NCI-H1092 (cell line): ENCODE measurements at places on chromosomes 2 and 18.

DNA sequence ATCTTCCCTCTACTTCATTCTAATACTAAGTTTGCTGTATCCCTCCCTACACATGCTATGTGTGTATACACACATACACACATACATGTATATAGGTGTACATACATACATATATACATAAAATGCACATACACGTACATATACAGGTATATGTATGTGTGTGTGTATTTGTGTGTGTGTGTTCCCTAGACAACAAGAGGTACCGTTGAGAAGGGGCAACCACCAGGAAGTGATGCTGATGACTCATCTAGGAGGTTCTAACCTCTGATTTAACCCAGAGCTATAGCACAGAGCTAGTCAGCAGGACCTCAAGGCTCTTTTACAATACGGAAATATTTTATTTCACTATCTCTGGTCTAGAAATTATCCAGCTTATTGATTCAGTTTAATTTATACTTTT, 139.2 kb downstream of the LAMA3 start:
- DNase-seq = no peak

DNA sequence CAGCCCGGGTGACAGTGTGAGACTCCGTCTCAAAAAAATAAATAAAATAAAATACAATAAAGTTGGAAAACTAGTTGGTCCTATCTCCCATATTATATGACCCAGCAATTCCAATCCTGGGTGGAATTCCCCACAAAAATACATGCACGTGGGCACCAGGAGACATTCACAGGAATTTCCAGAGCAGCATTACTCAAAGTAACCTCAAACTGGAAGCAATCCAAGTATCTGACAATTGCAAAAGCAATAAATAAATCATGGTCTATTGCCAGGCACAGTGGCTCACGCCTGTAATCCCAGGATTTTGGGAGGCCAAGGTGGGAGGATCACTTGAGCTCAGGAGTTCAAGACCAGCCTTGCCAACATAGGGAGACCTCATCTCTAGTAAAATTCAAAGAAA, 101.2 kb upstream of the MAP4K4 start:
- no peak for DNase-seq

GRCh38 chr2:152054593-152054992, 44.3 kb downstream of the CACNB4 start:
- DNase-seq = no peak

DNA sequence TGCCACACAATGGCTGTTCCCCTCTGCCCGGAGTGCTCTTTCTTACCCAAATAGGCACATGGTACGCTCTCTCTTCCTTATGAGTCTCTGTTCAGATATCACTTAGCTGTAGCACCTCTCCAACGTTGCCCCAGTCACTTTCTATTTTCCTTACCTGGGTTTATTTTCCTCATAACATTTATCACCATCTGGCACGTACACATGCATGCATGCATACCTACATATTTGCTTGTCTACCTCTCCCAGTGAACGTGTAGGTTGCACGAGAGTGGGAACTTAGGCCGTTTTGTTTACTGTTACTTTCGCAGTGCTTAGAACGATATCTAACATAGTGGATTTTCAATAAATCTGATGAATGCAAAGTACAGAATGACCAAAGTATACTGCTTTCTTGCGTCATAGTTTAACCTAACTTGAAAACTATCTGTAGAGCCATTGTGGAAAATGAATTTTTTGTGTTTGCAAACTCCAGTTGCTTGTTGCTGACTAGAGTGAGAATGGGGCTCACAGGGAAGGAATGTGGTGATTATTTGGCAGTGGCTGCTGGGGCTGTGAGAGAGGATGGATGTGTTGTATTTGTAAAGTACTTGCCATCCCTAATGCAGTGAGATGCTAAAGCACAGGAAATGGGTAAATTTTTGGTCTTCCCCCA, 47.1 kb downstream of the ACSL3 start:
- DNase-seq = no peak

GRCh38 chr2:182366628-182367027, 60.2 kb downstream of the PDE1A start:
- peak; percentile 6 for DNase-seq

GRCh38 chr2:10477443-10478297, 29.5 kb upstream of the ODC1 start:
- DNase-seq = no peak

GRCh38 chr2:101403745-101404144, 16.4 kb upstream of the CREG2 start:
- DNase-seq = no peak

- DNase-seq = no peak
Observed at GRCh38 chr2:30185178-30185577, 38.4 kb downstream of the YPEL5 start.

DNA sequence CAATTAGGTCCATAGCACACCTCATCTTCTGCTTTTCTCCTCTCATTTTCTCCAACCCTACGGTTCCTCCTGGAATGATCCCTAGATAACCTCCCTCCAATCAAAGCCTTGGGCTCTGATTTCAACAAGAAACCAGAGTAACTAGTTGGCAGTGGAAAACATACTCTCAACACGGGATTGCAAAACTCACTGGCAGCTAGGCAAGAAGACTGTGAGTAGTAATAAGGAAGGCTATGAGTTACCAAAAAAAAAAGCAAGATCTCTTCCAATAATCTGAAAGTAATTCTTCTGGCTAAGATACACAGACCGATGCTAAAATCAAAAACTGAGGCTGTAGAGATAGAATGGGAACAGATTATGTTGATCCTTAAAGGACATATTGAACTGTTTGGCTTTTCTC, 28.4 kb upstream of the CCDC102B start:
- DNase-seq = no peak

DNA sequence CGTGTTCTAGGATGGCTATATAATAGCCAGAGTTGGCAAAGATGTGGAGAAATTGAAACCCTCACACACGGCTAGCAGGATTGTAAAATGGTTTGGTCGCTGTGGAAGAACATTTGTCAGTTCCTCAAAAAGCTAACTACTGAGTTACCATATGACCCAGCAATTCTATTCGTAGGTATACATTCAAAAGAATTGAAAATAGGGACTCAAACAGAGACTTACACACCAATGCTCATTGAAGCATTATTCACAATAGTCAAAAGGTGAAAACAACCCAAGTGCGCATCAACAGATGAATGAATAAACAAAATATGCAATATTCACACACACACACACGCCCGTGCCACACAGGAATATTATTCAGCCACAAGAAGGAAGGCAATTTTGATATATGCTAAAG, 98.7 kb downstream of the PLA2R1 start:
- DNase-seq = no peak

DNA sequence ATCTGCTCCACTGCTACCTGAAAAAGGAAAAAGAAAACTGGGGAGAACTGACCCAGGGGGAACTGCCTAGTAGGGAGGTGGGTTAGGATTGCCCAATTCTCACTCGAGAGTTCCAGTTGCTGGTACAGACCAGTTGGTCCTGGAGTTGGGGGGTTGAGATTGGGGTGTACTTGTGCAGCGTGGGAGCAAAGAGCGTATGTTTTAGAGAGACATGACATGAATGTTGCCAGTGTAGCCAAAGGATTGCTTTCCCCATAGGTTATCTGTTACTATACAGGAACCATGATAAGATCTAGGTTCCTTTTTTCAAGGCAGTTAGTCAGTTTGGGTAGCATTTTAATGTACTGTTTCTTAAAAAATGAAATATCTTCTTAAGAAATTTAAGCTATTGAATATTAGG, 68.6 kb downstream of the APLF start:
- DNase-seq = no peak

DNA sequence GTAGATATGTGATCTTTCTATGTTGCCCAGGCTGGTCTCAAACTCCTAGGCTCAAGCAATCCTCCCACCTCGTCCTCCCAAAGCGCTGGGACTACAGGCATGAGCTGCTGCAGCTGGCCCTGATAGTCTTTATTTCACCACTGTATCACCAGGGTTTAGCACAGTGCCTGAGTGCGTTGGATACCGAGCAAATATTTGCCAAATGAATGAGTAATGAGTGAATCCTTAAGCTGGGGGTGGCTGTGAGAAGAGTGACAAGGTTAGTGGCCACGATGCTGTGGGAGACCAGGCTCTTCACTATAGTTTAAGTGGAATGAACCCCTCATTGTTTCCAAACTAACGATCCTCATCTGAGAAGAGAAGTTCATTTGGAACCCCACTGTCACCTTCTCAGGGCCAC, 60.8 kb upstream of the FAM136A start:
- no peak for DNase-seq

DNA sequence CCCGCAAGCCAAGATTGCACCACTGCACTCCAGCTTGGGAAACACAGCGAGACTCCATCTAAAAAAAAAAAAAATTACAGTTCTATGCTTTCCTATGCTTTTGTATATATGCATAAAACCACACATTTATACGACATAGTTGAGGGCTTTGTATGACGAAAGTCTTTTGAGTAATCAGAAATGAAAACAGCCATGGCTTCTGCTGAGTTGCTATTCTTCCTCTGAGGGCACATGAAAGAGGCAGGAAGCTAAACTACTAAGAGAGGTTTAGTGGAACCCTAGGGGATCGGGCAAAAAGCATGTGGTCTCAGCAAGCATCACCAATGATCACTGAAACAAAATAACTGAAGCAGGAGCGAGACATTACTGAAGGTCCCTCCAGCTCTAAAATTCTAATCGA, 99.6 kb downstream of the ZAP70 start:
- no peak for DNase-seq

DNA sequence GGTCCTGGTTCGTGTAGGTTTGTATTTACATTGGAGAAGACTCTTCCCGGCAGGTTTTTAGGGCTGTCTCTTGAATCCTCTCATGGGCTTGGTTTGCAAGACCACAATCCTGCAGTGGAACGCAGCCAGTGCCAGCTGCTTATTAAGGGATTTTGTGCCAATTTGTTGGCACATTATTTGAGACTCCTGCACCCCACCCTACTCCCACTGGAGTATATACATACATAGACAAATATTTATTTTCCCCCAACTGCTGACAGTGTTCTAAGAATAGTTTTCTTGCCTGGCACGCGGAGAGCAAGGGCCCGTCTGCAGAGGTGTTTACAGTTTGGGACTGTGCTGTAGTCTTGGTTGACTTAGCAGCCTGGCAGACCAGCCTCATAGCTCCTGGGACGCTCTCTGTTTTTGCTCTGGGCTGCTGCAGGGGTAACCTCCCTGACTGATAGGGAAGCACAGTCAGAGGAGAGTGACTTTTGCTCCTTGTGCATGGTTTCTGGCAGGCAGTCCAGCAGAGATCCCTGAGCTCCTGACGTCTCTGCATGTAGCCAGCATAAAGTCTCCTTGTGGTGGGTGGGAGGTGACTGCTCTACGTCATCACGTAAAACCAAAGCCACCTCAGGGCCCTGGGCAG, 1.9 kb downstream of the LDLRAD4 start:
- no peak for DNase-seq

DNA sequence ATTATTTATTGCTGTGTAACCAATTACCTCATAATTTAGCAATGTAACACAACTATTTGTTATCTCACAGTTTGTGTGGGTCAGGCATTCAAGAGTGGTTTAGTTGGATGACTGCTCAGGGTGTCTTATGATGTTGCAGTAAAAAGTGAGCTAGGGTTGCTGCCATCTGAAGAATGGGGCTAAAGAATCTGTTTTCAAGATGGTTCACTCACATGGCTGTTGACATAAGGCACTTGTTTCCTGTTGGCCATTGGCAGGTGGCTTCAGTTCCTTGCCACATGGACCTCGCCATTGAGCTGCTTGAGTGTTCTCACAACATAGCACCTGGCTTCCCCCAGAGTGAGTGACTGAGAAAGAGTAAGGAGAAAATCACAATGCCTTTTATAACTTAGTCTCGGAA, 123.2 kb downstream of the TMEM17 start:
- no peak for DNase-seq

DNA sequence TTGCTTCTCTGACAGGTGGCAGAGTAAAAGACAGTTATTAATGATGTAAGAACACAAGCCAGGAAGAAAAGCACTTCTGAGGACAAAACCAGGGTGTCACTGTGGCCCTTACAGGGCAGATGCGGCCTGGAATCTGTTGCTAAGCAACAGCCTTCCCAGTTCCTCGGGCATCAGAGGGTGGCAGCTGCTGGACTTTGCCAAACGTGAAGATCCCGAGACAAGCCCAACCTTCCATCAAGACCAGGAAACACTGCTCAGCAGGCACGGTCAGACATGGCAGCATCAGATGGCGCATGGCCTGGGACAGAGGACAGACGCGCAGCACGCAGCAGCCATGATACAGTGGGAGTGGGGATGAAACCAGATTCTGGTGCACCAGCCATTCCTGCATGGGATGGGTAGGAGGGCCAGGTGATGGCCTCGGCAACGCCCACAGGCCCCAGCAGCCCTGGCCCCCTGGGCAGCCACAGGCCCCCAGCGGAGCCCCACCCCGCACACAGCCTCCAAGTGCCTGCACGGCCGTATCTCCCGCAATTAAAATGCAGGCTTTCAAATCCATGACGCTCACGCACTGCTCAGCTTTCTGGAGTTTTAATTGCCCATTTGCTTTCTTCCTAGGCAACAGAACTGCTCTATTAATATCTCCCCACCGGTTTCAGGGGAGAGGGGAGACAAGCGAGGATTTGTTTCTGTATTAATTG, 89.0 kb downstream of the EIPR1 start:
- DNase-seq = peak; percentile 13

DNA sequence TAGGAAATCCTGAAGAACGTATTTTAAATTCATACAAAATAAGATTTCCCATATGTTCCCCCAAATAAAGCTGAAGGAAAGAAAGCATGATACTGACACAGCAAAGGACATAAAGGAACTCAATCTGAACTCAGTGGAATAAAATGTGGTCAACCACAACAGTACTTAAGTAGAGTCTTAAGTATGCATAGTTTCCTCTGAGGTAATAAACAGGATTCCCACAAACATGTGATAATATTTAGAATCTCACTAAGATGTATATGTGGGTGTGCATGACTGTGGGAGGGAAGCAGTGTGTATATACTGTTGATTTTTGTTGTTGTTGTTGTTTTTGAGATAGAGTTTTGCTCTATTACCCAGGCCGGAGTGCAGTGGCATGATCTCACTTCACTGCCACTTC, 69.3 kb downstream of the NOL10 start:
- no peak for DNase-seq

DNA sequence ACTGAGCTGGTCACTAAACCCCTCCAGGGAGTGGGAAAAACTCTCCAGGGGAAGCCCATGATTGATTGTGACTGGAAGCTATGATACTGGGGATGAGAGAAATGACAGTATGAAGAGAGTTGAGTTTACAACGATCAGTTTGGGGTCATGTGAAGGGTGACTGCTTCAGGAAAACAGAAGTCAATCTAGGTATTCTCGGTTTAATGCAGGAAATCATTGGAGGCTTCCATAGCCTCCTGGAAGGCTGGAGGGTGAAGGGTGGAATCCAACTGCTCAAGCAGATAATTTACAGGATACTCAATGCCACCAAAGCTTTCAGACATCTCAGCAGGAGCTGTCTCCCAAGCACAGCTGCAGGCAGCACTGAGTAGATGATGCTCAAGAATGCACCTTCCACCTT, 154.6 kb downstream of the ZNF516 start:
- no peak for DNase-seq

GRCh38 chr18:14189858-14190257, 57.6 kb upstream of the ZNF519 start:
- DNase-seq = no peak

DNA sequence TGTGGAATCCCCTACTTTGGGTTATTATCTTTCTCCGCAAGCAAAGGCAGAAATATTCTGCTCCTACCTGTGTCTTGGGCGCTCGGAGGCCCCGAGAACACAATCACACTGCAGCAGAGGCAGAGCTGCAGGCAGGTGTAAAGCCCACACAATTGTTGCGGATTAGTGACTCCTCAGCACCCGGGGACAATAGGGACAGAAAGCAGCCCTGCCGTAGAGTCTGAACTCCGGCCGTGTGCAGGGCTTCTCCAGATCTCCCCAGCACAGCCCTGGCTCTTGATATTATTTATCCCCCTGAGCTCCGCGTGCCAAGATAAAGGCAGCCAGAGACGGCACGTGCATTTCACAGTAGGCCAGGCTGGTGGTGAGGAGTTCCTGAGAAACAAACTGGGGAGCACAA, 229.2 kb downstream of the EN1 start:
- DNase-seq = no peak
